ENCODE measurements at places on chromosomes 12 and 14.
A peak's percentile ranks its signal among the peaks of the same experiment; 100 is the strongest.

DNA sequence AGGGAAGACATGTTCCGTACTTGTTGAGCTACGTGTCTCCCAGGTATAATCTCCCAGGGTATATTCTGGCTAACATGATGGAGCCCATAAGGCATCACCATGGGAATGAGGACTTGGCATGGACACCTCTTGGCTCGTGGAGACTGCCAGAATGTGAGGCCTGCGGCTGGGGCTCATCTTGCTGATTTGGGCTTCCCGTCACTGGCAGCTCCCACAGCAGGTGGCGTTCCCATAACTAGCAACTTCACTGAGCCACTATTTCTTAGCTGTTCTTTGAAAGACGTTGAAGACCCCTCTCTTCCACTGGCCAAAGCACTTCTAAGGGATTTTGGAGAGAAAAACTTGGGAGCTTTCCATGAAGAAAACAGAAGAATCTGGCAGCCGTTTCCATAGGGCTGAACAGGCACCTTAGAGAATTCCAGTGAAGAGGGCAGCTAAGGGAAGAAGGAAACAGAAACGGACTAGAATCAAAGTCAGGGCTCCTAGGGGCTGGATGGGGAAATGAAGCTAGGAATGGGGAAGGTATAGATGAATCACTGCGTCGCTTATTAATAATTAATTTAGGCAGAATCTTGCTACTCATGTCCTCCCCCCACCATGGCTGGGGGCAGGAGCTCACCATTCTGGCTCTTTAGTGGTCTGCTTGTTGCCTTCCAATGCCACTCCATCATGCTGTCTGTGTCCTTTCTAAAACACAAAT, 39.7 kb upstream of the FOS start:
- no peaks in the 10 kb centered on the region for H3K27me3 ChIP-seq
- DNase-seq: no peak
- peak overlapping the region; percentile 99 for H3K27ac ChIP-seq
- H3K36me3 ChIP-seq: no peaks in the 10 kb centered on the region
- H3K4me3 ChIP-seq: no peak overlapping the region

- no peaks in the 10 kb centered on the region for H3K4me1 ChIP-seq
- no peak for DNase-seq
- H3K36me3 ChIP-seq: no peaks in the 10 kb centered on the region
- no peaks in the 10 kb centered on the region for H3K27me3 ChIP-seq
- H3K27ac ChIP-seq: no peak overlapping the region
These were observed 95.9 kb downstream of the SINHCAF start for GRCh38 chr12:31230004-31230403.

DNA sequence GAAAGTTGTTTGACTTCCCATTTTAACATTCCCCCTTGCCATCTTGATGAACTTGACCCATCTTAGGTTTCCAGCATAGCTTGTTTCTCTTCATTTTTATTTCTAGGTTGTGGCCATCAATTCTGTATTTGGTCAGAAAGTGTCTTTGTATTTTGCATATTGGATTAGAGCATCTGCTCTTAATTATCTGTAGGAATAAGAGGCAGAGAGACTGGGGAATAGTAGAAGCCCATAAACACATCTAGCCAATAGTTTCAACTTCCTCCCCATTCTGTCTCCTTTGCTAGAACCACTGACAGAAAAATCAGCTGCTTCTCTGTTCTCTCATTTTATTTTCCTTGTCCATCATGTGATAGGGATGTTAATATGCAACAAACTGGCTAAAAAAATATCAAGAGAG, 8.2 kb downstream of the SOCS2 start:
- DNase-seq: no peak
- peaks cover 6% of the 10 kb centered on the region for H3K36me3 ChIP-seq
- no peaks in the 10 kb centered on the region for H3K27me3 ChIP-seq
- H3K4me1 ChIP-seq: no peaks in the 10 kb centered on the region
- H3K4me3 ChIP-seq: no peak overlapping the region

GRCh38 chr12:49519574-49519936, 19.3 kb upstream of the KCNH3 start:
- no peaks in the 10 kb centered on the region for H3K27me3 ChIP-seq
- H3K4me1 ChIP-seq: no peaks in the 10 kb centered on the region

- H3K27ac ChIP-seq: no peak overlapping the region
- H3K36me3 ChIP-seq: no peaks in the 10 kb centered on the region
- H3K27me3 ChIP-seq: no peaks in the 10 kb centered on the region
- no peak overlapping the region for H3K4me3 ChIP-seq
These were observed 20.0 kb upstream of the FICD start for GRCh38 chr12:108495054-108495453.

- H3K27me3 ChIP-seq: no peaks in the 10 kb centered on the region
- no peak overlapping the region for H3K27ac ChIP-seq
- no peaks in the 10 kb centered on the region for H3K4me1 ChIP-seq
- H3K36me3 ChIP-seq: no peaks in the 10 kb centered on the region
- H3K4me3 ChIP-seq: no peak overlapping the region
These were observed 34.2 kb upstream of the KTN1 start for GRCh38 chr14:55545779-55546178.

DNA sequence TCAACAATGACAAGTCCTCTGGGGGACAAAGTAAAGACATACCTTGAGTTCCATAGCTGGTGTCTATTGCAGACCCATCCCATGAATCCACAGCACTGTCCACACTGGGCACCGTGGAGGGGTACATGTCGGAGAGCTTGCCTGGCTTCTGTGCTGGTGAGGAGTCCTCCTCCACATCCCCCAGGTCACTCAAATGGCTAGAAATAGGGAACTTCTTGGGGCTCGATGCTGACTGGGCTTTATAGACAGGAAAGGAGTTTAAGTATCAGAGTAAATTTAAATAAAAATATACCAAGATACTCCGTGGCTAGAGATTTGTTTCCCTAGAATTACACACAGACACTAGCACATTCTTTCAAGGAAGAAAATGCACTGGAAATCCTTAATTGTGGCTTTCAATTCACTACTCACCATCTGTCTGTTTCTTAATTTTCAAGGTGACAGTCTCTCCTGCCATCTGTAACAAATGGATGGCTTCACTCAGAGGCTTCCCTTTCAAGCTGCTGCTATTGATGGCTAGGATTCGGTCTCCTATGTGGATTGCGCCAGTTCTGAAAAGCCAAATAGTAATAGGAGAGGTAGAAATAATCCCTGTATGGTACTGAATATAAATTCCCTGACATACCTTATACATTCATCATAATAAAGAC, 90.1 kb downstream of the HELB start:
- H3K36me3 ChIP-seq: no peaks in the 10 kb centered on the region
- no peak for DNase-seq
- no peak overlapping the region for H3K27ac ChIP-seq
- H3K27me3 ChIP-seq: no peaks in the 10 kb centered on the region

DNA sequence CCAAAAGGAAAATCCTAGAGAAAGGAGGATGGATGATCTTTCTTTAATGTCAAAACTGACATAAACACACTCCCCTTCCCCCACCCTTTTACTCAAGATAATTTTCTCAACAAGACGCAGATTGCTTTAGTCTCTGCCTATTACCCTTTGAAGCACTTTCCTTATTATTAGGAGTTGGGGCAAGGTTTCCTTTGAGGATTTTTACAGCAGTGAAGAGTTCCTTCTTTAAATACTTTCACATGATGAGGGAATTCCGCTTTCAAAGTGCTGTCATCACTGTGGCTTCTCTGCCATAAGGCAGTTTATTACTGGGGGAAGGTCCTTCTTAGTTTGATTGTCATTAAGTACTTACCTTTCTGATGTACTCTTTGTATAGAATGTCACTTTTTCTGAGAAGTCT, 172.1 kb downstream of the MSRB3 start:
- no peak overlapping the region for H3K4me3 ChIP-seq
- H3K36me3 ChIP-seq: peaks cover 9% of the 10 kb centered on the region
- no peak for DNase-seq
- no peak overlapping the region for H3K27ac ChIP-seq
- peaks cover 16% of the 10 kb centered on the region for H3K4me1 ChIP-seq
- no peaks in the 10 kb centered on the region for H3K27me3 ChIP-seq

DNA sequence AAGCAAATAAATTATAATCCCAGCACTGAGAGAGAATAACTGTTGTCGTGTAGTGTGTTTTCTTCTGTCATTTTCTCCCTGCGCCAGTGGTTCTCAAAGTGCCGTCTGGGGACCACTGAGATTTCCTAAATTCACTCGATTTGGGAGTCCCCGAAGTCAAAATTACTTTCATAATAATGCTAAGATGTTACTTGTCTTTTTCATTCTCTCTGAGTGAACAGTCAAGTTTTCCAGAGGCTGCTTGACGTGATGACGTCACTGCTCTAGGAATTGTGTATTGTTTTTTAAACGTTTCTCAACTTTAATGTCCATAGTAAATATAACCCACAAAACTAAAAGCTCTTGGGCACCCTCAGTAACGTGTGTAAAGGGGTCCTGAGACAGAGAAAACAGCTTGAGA, 796 bp upstream of the POP5 start:
- H3K4me1 ChIP-seq: no peaks in the 10 kb centered on the region
- peak; percentile 21 for DNase-seq
- peak overlapping the region; percentile 56 for H3K4me3 ChIP-seq
- H3K36me3 ChIP-seq: peaks cover 15% of the 10 kb centered on the region
- peaks cover 28% of the 10 kb centered on the region for H3K27me3 ChIP-seq

DNA sequence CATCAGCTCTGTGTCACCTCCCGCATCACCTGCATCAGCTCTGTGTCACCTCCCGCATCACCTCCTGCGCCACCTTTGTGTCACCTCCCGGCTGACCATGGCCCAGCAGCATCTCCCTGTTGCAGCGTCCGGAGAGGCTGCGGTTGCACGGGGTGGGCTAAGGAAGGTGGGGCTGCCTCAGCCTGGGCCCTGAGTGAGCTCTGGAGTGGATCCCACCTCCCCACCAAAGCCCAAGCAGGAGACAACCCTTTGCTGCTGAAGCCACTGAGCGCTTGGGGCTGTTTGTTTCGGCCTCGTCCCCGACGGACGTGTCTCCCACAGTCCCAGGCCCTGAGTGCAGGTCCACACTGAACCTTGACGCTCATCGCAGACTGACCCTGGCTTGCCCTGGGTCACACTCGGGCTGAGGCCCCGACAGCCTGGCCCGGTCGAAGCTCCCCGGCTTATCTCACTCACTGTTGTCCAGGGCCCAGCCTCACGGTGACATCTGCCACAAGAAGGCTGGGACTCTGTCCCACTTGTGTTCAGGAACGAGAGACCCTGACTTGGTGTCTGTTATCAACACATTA, 12.2 kb downstream of the TMEM121 start:
- H3K4me1 ChIP-seq: no peaks in the 10 kb centered on the region
- no peak for DNase-seq
- no peaks in the 10 kb centered on the region for H3K27me3 ChIP-seq
- no peak overlapping the region for H3K27ac ChIP-seq
- no peak overlapping the region for H3K4me3 ChIP-seq
- H3K36me3 ChIP-seq: no peaks in the 10 kb centered on the region

- H3K27me3 ChIP-seq: no peaks in the 10 kb centered on the region
- H3K27ac ChIP-seq: no peak overlapping the region
- H3K4me1 ChIP-seq: peaks cover 16% of the 10 kb centered on the region
- H3K36me3 ChIP-seq: no peaks in the 10 kb centered on the region
- no peak for DNase-seq
These were observed 640.1 kb upstream of the MIS18BP1 start for GRCh38 chr14:45893127-45893526.

DNA sequence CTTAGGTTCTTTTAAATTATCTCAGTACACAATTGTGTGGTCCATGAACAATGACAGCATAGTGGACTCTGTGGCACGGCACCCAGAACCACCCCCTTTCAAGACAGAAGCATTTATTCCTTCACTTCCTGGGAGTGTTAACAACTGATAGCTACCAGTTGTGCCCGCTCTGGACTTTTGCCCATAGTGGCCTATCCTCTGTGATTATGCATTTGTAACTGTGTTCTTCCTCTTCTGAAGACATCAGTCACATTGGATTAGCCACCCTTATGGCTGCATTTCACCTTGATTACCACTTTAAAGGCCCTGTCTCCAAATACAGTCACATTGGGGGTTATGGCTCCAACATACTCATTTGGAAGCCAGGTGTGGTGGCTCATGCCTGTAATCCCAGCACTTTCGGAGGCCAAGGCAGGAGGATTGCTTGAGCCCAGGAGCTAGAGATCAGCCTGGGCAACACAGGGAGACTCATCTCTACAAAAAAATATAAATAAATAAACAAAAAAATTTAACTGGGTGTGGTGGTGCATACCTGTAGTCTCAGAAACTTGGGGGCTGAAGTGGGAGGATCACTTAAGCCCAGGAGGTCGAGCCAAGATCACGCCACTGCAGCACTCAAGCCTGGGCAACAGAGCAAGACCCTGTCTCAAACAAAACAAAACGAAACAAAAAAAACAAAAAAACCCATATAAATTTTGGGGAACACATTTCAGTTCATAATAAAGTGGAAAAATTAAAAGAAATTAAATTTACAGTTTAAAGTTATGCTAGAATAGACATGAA, 27.6 kb upstream of the PHC1 start:
- no peak overlapping the region for H3K27ac ChIP-seq
- no peak overlapping the region for H3K4me3 ChIP-seq
- no peaks in the 10 kb centered on the region for H3K4me1 ChIP-seq
- H3K36me3 ChIP-seq: no peaks in the 10 kb centered on the region

DNA sequence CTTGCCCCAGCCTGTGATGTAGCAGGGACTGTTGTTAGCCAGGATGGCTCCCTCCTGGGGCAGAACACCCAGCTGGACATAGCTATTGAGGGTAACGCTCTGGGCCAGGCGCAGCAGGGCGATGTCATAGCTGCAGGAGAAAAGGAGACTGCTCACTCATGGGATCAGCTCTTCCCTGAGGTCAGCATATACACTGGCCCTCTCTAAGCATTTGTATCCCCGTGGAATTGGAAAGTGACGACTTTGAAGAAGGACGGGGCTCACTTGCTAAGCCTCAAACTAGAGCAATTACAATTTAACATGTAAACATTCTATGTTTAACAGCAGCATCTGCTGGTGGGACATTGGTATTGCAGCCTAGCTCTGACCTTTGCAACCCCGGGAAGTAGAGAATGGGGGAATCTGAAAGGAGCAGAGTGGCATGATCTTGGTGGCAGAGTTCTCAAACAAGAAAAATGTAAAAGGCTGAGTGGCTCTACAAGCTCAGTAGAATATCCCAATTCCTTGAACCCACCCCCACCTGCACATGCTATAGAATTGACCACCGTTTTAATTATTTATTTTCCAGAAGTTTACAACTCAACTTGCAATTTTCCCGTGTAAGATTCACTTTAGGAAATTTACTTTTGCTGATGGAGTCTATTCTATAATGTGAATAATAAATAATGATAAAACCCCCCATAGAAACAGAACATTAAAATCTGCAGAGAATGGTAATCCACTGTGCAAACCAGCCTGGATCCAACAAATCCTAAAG, 5.0 kb downstream of the CELA1 start:
- no peaks in the 10 kb centered on the region for H3K27me3 ChIP-seq
- peak; percentile 79 for DNase-seq
- peaks cover 3% of the 10 kb centered on the region for H3K4me1 ChIP-seq
- H3K36me3 ChIP-seq: no peaks in the 10 kb centered on the region
